ENCODE measurements at places on chromosomes 7 and 10.

DNA sequence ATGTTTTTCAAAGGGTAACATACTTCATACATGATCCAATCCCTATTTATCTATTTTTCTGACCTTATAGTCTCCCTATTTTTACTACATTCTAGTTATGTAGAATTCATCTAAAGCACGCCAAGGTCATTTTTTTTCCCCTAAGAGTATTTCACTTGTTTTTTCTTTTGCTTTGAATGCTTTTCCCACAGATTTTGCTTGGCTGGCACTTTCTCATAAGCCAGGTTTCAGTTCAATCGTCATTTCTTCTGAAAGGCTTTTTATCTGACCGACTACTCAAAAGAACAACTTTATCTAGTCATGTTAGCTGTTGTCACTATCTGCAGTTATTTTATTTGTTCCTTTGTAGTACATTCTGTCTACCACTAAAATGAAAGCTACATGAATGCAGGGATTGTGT is 1274.6 kb downstream of the REEP3 start:
- no peak for DNase-seq

DNA sequence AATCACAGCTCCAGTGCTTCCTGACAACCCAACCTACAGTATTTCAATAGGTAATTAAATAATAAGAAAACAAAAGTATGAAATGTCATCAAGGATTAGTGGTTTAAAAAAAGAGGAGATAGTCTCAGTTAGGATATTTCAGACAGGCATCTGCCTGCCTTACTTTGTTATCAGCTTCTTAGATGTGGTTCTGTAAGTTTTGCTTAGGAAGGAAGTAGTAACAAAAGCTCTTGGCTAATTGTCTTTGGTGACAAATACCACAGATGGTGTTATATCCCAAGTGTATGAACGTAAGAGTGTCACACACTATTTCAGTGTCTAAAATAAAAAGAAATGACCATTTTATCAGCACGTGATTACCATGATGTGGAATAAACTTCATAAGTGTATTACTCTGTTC is 9.8 kb upstream of the ACTA2 start:
- no peak for DNase-seq

DNA sequence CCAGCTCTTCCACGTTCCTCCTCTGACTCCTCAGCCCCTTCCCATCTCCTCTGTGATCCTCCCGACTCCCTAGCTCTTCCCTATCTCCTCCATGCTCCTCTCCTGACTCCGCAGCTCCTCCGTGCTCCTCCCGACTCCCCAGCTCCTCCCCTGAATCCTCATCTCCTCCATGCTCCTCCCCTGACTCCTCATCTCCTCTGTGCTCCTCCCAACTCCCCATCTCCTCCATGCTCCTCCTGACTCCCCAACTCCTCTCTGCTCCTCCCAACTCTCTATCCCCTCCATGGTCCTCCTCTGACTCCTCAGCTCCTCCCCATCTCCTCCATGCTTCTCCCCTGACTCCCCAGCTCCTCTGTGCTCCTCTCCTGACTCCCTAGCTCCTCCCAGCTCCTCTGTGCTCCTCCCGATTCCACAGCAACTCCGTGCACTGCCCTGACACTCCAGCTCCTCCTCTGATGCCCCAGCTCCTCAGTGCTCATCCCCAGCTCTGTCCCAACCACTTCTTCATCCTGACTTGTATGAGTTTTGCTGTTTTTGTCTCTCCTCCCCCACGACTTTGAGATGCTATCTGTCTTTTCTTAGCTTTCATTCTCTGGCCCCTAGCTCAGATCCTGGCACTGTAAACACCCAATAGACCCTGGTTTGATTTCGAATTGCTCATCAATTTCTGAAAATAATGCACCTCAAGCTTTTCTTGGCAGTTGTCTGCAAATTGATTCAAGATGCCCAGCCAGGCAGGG is 38.3 kb downstream of the OAT start:
- DNase-seq = no peak

DNA sequence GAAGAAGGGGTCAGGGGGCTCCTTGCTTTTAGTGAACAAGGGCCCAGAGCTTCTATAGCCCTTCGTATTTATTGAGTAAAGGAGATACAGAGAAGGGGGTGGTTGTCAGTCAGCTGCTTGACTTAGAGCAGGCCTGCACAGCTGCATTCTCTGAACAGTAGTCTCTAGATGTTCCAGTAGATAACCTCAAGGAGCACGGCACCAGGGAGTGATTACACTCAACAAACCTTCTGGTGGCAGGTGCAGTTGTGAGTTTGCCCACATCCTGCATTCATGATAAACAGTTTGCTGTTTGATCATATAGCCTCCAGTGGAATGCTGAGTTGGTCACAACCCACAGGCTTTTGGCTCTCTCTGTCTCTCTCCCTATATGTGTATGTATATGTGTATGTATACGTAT is 70.0 kb upstream of the GJD4 start:
- DNase-seq = no peak

- no peak for DNase-seq
Measured at GRCh38 chr10:129765664-129766550, 198.2 kb downstream of the EBF3 start.

Data from stimulated activated CD4-positive, alpha-beta T cell treated with anti-CD3 and anti-CD28 coated beads, Interleukin-1b, Interleukin-23, amount 100 ng/mL, for 24 hours (primary cell).